ENCODE measurements at places on chromosomes 2 and 18.

DNA sequence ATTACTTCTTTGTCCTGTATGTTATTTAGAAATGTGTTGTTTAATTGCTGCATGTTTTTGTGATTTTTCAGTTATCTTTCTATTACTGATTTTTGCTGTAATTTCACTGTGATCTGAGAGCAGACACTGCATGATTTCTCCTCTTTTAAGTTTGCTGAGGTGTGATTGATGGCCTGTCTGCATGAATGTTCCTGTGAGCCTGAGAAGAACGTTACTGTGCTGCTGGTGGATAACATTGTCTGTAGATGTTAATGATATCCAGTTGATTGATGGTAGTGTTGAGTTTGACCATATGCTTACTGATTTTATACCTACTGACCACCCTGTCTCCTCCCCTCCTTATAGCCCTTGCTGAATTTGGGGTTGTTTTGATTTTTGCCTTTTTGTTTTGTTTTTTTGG lies 37.4 kb upstream of the KCNG2 start:
- no peak for DNase-seq

GRCh38 chr2:141641462-141641861 lies 489.4 kb downstream of the LRP1B start:
- no peak for DNase-seq

GRCh38 chr2:159557437-159558034 lies 58.8 kb downstream of the BAZ2B start:
- no peak for DNase-seq

DNA sequence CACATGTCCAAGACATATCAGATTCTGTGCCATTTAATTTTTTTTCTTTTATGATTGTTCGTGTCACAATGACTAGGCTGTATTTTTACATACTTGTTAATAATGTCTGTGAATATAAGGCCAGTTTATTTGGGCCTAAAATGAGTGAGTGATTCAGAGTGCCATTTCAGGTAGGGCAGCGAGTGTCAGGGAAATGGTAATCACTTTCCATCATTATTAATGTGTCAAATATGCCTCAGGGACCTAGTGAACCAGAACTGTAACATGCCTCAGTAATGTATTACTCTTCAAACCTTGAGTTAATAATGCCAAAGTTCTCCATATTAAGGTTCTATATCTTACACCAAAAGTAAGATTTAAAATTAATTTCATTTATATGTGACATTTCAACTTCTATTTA lies 8.6 kb downstream of the FAM171B start:
- DNase-seq = no peak

GRCh38 chr2:187075199-187075635 lies 226.2 kb upstream of the ZSWIM2 start:
- DNase-seq = peak; percentile 25

GRCh38 chr18:22826726-22827125 lies 106.4 kb upstream of the RBBP8 start:
- DNase-seq = no peak

DNA sequence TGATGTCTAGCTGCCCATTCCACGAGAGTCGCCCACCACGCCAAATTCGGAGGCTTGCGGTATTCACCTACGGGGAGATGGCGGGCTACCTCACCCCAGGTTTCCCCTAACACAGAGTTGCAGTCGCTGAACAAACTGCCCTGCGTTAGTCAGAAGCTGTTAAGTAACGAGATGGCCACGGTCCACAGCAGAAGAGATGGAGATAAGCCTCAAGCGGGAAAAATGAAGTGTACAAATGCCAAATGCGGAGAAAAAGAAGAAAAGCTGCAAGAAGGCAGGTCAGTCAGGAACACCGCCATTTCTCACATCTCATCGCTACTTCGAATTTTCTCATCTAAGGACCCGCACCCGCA lies 425 bp downstream of the ASB3 start:
- no peak for DNase-seq

DNA sequence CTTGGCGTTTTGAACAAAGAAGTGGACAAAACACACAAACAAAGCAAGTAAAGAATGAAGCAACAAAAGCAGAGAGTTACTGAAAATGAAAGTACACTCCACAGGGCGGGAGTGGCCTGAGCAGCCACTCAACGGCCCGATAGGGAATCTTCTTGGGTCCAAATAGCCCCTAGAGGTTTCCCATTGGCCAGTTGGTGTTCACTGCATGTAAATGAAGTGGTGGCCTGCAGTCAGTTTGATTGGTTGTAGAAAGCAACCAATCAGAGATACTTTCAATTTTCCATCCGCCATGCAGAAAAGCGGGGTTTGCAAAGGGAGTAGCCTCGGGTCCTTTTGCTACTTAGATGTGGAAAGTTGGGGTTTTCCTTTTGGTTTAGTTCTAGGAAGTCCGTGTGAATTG lies 31.6 kb downstream of the CYBRD1 start:
- no peak for DNase-seq

DNA sequence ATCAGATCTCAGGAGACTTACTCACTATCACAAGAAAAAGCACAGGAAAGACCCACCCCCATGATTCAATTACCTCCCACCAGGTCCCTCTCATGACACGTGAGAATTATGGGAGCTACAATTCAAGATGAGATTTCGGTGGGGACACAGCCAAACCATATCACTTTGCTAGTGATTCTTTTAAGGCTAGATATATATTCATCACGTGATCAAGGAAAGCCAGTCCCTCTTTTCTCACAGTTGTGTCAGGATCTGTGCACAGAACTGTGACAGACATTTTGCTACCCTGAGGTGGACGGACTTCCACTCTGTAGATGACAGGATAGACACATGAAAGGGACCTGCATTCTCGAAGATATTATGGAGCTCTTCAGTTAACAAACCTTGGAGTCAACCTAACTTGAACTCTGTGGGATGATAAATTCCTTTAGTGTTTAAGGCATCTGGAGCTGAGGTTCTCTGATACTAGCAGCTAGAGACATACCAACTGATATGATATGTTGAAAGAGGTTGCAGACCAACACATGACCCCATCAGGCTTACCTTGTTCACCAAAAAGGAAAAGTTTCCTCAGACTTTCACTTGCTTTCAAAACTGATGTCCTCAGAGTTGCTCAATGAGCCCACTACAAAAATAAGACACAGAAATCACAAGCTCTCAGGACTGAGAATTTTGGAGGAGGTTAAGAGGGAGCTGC lies 66.3 kb upstream of the SCG2 start:
- DNase-seq = no peak

DNA sequence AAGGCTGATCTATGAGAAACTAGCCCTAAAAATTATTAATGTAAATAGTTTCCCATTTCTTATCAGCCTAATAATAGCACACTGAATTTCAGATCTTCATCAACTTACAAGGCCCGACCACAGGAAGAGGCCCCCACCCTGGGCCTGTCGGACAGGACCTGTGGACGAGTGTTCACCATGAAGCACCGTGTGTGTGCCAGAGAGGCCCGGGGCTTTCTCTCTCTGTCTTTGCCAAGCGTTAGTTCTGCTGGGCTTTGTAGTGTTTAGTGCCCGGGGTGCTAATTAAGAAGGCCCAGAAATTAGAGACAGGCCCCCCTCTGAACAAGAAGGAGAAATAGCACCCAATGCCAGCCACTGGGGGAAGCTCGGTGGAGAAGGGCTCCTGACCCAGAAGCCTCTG lies 265.7 kb downstream of the TWIST2 start:
- DNase-seq = no peak

- no peak for DNase-seq
Observed at GRCh38 chr2:113156278-113157117, 17.3 kb upstream of the PSD4 start.

DNA sequence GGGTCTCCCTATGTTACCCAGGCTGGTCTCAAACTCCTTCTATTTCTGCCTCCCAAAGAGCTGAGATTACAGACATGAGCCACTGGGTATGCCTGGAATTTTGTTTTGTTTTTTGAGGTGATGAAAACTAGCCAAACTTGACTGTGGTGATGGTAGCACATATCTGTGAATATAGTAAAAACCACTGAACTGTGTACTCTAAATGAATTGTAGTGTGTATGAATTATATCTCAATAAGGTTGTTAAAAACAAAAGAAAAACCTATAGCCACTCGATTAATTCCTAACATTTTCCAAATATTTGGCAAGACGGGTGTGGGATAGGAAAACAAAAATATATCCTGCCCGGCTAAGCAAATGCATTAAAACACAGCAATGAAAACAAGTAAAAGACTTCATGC lies 1302.3 kb upstream of the CHAC2 start:
- no peak for DNase-seq

GRCh38 chr2:122028371-122029100 lies 273.1 kb downstream of the TSN start:
- DNase-seq = no peak

DNA sequence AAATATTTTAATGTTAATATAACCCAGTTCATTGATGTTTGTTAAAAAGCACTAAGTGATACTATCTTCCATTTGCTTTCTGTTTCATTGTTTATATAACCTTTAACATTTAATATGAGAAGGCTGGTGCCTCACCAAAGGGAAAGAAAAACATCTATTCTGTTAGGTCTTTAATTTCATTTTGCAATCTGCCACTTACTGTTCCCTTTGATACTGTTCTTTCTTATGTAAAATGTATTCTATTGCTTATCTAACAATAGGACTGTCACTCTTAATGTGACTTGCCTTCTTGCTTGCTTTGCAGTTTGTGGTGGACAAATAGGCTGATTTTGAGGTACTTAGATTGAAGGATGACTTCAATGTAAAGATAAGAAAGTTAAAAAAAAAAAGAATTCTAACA lies 1666.1 kb upstream of the DDX18 start:
- DNase-seq = no peak

All from right hindlimb (tissue), 1 donor.